Retinal pigment epithelial cell (primary cell): ENCODE measurements at places on chromosomes 5 and 9.
A peak's percentile ranks its signal among the peaks of the same experiment; 100 is the strongest.

GRCh38 chr5:161641444-161641843, 44.1 kb upstream of the GABRA6 start:
- no peak for DNase-seq

DNA sequence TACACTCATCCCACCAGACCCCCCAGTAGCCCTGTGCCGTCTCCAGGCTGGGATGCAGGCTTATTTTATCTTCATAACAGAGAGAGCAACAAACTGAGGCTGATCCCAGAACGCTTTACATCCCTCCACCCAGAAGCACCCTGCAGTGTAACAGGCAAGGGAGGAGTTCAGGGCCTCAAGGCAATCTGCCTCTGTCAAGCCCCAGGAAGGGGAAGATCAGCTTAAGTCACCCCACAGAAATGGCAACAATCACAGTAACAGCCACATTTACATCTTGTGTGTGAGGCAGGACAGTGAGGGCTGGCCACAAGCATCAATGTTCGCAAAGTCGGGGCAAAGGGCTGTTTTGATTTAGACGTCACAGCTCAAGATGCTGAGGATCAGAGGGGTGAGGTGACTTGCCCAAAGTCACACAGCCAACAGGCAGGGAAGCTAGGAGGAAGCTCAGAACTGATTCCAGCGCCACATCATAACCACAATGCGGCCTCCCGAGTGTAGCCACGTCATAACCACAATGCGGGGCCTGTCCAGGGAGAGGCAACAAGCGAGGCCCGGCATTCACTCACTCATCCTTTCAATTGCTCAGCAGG, 14.4 kb downstream of the STK10 start:
- no peak for DNase-seq

DNA sequence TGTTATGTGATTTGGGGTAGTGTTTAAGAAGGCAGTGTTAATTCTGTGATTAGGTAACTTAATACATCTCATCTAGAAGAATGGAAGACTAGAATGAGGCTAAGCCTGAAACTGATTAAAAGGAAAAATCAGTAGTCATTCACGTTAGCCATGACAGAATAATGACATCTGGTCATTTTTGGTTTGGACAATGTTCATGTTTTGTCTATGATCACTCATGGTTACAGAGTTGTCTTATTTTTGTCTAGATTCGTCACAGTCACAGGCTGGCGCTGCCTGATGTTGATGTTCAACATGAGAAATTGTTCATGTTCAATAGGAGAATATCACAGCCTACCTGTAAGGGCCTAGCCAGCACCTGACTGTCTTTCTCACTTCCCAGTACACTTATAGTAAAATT, 9.5 kb upstream of the DOCK2 start:
- DNase-seq = no peak

DNA sequence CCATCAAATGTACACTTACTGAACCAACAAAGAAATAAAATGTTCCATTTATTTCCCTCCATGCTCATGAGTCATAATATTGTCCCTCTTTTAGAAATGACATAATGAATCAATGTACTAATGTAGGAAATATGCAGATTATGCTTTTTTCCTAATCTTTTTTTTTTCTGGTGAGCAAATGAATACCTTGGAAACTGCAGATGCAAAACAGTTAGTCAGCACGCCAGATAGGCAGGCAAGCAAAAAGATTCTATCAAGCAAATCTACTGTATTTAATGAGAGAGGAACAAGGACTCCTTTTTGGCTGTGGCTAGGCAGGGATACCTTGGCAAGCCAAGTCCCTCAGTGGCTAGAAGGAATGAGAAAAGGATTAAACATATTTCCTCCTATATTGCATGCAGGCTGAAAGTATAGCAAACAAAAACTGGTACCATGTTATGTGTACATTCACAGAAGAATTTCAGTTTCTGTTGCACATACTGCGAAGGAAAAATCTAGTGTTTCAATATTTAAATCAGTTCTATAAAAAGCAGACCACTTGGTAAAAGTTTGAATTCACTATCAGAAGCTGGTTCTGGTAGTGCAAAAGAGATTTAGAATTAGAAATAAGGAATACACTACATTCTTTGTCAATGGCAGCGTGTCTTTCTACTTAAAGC, 605.4 kb downstream of the TLE1 start:
- peak; percentile 72 for DNase-seq

- no peak for DNase-seq
These were observed 147.0 kb downstream of the CAVIN4 start for GRCh38 chr9:100724886-100725285.

- no peak for DNase-seq
These were observed 5.2 kb upstream of the TCERG1 start for GRCh38 chr5:146441896-146442295.

- no peak for DNase-seq
These were observed 14.7 kb upstream of the GARNL3 start for GRCh38 chr9:127249877-127250276.

GRCh38 chr5:165622864-165623536, 2117.6 kb downstream of the MAT2B start:
- DNase-seq = no peak

- DNase-seq = no peak
These were observed 33.1 kb upstream of the SETD9 start for GRCh38 chr5:56876327-56876726.

DNA sequence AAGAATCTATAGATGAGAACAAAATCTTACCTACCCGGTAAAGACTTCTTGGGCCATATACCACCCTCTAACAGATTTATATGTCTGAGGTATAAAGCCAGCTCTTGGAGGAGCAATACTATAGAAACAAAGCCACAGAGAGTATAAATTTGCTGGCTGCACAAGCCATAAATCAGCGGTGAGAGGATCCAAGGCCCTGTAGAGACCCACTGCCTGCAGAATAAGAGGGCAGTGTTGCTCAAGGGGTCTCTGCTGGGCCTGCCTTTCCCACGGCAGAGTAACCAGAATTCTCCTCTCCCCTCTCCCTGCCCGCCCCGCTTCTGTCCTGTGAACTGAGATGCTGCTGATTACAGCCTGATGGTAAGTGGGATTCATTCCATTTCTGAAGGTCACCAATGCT, 89.2 kb downstream of the NDFIP1 start:
- DNase-seq = no peak

- DNase-seq = no peak
These were observed 22.9 kb downstream of the CAMSAP1 start for GRCh38 chr9:135884328-135885035.

DNA sequence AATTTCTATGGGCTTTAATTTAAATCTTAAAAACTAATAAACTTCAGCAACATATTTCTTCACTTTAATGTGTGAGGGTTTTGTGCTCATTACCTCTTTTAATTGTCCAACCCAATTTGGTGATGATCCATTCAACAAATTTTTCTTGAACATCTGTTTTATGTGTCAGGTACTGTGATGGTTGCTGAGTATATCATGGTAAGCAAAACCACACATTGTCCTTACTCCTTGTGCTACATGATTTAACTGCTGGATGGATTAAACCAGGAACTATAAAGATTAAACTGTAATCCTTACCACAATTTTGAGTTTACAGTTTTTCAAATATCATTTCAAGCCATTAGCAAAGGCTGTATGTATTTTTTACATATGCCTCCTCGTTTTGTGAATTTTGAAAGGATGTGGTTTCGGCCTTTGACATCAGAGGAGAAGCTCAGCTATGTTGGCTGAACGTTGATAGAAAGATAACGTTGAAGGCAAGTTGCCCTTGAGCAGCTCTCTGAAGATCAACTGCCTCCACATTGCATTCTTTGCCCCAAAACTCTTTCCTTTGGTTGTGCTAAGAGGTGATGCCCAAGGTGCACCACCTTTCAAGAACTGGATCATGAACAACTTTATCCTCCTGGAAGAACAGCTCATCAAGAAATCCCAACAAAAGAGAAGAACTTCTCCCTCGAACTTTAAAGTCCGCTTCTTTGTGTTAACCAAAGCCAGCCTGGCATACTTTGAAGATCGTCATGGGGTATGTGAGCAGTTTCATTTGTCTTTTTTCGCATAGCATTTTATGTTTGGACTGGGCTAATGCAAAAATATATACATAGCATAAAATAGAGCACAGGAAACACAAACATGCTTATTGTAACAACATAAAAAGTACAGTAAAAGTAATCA, at the start of gene ITK:
TSS of gene ITK (plus strand) at position 467 of the 891 bp plus-strand sequence. CDS start at position 605, 138 bp downstream.
- no peak for DNase-seq

DNA sequence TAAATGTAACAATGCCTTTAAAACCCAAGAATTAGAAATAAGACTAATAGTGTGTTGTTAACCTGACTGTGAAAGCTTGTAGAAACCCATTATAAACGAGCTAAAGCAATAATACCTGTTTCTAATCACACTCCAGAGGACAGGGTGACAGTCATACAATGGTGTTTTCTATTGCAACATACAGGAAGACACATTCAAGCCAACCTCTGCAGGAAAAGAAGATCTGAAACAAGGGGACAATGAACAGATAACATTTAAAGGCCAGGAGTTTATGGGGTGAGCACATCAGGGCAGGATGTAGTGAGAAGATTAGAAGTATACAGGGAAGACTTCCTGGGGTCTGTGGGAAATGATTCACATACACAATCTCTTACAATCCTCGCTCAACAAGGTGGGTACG, 13.8 kb downstream of the BARHL1 start:
- no peak for DNase-seq

DNA sequence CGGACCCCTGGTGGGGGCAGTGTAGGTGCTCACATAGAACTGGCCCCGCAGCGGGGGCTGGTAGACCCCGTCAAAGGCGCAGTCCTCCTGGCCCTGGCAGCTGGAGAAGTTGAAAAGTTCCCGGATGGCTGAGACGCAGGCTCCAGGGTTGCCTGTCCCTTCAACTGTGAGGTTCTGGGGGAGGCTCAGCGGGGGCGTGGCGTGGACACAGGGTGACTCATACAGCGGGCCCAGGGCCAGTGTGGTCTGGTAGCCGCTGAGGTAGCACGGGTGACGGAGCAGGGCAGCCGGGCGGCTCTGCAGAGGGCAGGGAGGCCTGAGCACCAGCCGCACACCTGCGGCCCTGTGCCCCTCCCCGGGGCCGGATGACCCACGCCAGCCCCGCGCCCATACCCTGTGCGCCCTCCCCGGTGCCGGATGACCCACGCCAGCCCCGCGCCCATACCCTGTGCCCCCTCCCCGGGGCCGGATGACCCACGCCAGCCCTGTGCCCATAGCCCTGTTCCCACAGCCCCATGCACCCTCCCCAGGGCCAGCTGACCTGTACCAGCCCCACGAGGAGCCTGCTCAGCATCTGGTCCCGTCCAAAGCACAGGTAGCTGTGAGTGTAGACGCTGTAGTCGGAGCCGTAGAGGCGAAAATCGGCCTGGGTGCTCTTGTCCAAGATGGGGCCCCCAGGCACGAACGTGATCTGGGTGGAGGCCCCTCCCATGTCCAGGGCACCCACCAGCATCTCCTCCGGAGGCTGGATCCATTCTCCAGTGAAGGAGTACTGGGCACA, 5.0 kb downstream of the ENTPD8 start:
- peak; percentile 45 for DNase-seq

DNA sequence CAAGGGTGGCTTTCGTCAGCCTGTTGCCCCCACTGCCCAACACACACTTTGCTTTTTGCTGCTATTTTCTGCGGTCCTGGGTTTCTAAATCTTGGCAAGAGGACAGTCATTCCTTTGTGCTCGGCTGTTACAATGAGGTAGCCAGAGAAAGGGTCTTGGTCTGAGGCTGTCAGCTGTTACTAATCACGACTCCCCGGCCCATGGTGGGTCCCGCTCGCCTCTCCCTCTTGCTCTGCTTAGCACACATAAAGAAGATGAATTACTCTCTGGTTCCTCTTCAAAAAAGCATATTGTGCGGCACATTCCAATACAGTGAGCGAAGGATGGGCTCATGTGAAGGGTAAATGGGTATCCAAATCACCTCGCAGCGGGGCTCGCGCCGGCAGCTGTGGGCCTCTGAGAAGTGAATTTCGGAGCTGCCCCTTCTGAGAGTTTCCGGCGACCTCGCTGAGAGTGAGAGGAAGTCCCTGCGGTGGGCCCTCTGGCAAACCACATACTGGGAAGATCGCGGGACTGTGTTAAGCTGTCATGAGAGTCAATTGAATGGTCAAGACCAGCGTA, 56.0 kb downstream of the SLC1A3 start:
- DNase-seq = no peak

DNA sequence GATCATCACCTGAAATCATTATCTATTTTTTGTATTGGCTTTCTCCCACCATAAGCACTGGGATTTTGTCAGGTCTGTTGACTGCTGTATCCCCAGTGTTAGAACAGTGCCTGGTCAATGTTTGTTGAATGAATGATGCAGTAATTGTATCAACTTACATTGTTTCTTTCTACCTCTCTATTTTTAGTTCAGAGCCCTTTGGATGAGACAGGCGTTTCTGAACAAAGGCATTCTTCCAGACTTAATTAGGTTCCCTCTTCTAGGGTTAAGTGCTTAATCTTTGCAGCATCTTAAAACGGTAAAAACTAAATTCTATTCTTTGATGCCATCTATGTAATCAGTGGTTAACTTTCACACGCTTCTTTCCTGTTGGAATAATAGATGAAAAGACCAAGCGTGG, 26.3 kb downstream of the SLC44A1 start:
- no peak for DNase-seq

DNA sequence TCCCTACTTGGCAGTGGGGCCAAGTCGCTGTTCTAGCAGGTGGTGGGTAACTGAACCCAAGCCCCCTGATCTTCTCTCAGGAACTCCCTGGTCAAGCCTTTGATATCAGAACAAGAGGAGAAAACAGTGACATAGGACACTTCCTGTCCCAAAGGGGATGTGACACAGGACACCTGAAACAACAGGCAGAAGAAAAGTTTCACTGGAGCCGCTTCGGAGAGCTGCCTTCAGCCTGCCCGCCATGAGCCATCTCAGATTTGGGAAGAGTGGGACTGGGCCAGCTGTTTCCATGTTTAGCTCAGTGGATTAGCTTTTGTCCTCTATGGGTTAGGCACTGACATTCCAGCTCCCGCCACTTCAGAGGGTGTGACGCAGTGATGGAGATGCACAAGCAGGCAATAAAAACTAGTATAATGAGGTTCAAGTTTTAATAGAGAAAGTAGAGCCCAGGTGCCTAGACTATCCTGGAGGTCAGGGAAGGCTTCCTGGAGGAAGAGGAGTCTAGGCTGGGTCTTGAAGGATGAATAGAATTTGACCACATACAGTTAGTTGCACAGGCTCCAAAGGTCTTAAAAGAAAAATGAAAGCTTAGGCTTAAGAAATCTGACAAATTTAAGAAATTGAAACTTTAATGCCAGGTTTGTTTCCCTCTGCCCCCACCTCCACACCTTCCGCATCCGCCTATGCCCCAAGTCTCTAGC, 104.1 kb upstream of the SPRY4 start:
- no peak for DNase-seq

- no peak for DNase-seq
These were observed 231.3 kb downstream of the RFK start for GRCh38 chr9:76162751-76163500.
